ENCODE measurements at places on chromosomes 1 and 21. TPM values are rescaled to one million over a fixed set of nuclear protein-coding genes. Genes with fewer than 3 reads are reported as not detected.

Gene FAM177B
- not detected for total RNA-seq

Gene SRSF10
- 233 TPM for total RNA-seq

Gene PERM1
- not detected for total RNA-seq

Gene TMOD4
- 2.8 TPM for total RNA-seq

Gene KCNJ6
- not detected for total RNA-seq

Gene PPIAL4G
- 0.68 TPM for total RNA-seq

Gene CELA3B
- total RNA-seq = not detected

Gene FNDC5
- not detected for total RNA-seq

Gene CHODL
- not detected for total RNA-seq

Gene SLAMF7
- total RNA-seq = 6.8 TPM

Gene AURKAIP1
- total RNA-seq = 112 TPM

Gene SRSF4
- 125 TPM for total RNA-seq

Gene SERPINC1
- total RNA-seq = 0.43 TPM

Gene ZNF692
- 64.3 TPM for total RNA-seq

Gene TFF2
- not detected for total RNA-seq

Gene IVL
- total RNA-seq = not detected

Gene COA7
- 19.4 TPM for total RNA-seq

Gene CCDC27
- not detected for total RNA-seq

Gene SH2D2A
- 94.7 TPM for total RNA-seq

Gene SELL
- 517 TPM for total RNA-seq

Gene RBM11
- total RNA-seq = not detected

Gene SLC16A4
- total RNA-seq = 0.23 TPM

Gene CFHR1
- not detected for total RNA-seq

Gene KRTAP22-1
- total RNA-seq = not detected

Gene CELSR2
- total RNA-seq = 3.7 TPM

Gene CNIH3
- 1.2 TPM for total RNA-seq

Gene GFI1
- 87.5 TPM for total RNA-seq

Gene E2F2
- 87.7 TPM for total RNA-seq

Gene UBXN10
- 0.45 TPM for total RNA-seq

Gene DENND2C
- total RNA-seq = 0.11 TPM

Gene FAM163A
- total RNA-seq = not detected

Gene DNASE2B
- not detected for total RNA-seq

Gene WNT2B
- total RNA-seq = not detected

Gene BRDT
- not detected for total RNA-seq

Gene KCNE2
- not detected for total RNA-seq

Measured in T-helper 2 cell treated with Interferon-gamma antibody and Interleukin-4, amounts not matched to agents 100 ng/mL and 5 ng/mL, for 36 hours (primary cell).